ENCODE measurements at places on chromosomes 3 and 15.

GRCh38 chr3:57974796-57975388 lies 33.3 kb upstream of the FLNB start:
- no peak overlapping the region for H3K27ac ChIP-seq
- DNase-seq, result no peak
- H3K4me1 ChIP-seq, result peaks cover 28% of the 10 kb centered on the region
- no peak overlapping the region for H3K4me3 ChIP-seq
- H3K27me3 ChIP-seq, result no peaks in the 10 kb centered on the region

DNA sequence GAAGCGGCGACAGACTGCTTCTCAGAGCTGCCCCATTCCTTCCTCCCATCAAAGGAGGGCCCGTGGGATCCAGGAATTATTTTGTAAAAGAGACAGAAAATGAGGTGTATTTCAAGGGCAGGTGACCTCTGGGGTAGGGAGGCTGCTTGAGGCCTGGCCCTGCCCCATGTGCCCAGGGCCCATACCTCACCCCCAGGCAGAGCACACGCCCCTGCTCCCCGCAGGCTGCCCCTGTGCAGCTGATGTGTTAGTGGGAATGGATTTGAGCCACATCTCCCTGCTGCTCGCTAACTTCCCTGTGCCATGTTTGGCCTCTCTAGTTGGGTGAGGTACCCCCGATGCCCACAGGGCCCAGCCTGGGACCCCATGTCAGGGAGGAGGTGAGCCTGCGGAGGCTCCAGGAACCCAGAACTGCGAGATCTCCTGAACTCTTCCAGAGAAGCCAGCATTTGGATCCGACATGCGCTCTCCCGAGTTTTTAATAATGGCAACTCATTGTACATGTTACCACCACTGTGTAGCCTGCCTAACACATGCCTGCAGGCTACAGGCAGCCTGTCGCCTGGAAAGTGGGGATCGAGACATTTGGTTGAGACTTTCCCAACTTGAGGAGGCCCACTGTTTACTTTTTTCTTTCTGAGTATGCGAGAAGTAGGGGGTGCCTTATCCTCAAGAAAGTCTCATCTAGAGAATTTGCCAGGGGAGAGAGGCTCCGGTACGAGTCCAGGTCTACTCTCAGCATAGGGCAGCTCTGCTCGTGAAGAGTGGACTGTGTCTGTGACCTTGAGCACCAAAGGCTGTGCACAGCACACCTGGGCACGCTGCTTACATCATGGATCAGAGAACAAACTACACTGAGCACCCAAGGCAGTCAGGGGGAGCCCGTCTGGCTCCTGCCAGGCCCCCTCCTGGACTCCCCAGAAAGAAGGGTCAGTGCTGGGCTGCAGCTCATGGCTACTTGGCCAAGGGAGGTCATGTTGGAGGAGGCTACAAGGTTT lies 36.1 kb downstream of the PCSK6 start:
- H3K4me1 ChIP-seq, result peaks cover 19% of the 10 kb centered on the region
- H3K4me3 ChIP-seq, result no peak overlapping the region
- no peak for DNase-seq
- no peak overlapping the region for H3K27ac ChIP-seq

DNA sequence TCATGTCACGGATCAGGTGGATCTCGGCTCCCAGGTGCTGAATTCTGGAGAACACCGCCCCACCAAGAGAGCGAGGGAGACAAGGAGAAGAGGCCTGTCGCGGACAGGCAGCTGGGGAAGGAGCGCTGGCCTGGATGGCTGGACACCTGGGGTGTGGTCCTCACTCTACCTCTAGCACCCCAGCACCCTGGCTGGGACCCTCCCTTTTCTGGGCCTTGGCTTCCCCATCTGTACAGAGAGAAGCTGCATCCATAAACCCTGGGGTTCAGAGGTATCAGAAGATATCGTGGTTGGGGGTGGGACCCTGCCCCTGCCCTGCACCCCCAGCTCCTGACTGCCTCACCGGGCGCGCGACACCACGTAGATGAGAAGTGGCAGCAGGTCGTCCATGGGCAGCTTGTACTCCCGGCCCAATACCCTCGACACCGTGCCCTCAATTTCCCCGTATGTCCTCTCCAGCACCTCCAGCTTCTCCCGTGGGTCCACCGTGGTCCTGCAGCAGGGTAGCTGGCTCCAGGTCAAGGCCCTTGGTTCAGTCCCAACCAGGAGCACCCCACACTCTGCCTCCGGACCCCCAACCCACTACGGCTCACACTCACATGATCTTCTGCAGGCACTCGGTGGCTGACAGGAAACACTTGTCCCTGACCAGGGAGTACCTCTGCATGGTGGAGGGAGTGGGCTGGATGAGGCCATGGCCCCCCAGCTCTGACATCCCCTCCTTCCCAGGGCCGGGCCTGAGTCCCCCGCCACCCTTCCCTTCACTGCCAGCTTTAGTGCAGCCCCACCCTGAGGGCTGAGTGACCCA lies 21.7 kb downstream of the ALS2CL start:
- H3K4me1 ChIP-seq, result peaks cover 6% of the 10 kb centered on the region
- DNase-seq, result no peak
- H3K4me3 ChIP-seq, result no peak overlapping the region
- H3K36me3 ChIP-seq, result peaks cover 64% of the 10 kb centered on the region
- H3K27ac ChIP-seq, result no peak overlapping the region

DNA sequence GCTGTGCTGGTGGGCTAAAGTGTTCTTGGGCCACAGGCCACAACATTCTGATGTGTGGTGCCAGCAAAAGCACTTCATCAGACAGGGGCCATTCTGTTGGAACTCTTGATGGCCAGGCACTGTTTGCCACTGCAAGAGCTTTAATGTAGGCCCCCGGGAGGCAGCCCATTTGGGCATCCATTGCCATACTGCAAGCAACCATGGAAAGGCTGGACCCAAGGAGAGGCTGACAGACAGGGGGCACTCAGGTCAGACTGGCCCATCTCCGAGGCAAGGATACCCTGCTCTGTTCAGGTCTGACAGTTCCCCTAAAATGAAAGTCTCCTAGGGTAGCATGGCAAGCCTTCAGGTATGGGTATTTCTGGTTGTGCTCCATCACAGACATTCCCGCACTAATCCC lies 64.2 kb downstream of the FAM227B start:
- no peak for DNase-seq
- no peak overlapping the region for H3K27ac ChIP-seq
- H3K4me3 ChIP-seq, result no peak overlapping the region
- no peaks in the 10 kb centered on the region for H3K27me3 ChIP-seq
- no peaks in the 10 kb centered on the region for H3K4me1 ChIP-seq

DNA sequence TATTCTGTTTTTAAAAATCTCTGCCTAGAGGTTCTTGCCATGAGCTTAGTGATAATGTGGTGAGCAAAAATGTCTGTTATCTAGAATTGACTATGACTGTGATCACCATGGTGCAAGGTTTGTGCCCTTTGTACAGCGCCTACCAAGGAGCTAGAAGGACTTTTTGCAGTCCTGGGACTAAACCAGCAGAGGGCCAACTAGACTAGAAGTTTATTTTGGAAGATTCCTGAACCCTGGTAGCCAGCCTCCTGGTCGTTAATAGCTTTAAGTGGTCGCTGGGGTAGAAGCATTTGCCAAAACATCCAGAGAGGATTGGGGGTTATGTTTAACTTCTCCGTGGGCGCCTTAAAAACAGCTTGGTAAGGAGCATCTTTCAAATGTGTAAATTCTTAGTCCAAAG lies 7.8 kb downstream of the SCG5 start:
- H3K36me3 ChIP-seq, result no peaks in the 10 kb centered on the region
- H3K27me3 ChIP-seq, result no peaks in the 10 kb centered on the region
- no peak overlapping the region for H3K27ac ChIP-seq
- no peak overlapping the region for H3K4me3 ChIP-seq

DNA sequence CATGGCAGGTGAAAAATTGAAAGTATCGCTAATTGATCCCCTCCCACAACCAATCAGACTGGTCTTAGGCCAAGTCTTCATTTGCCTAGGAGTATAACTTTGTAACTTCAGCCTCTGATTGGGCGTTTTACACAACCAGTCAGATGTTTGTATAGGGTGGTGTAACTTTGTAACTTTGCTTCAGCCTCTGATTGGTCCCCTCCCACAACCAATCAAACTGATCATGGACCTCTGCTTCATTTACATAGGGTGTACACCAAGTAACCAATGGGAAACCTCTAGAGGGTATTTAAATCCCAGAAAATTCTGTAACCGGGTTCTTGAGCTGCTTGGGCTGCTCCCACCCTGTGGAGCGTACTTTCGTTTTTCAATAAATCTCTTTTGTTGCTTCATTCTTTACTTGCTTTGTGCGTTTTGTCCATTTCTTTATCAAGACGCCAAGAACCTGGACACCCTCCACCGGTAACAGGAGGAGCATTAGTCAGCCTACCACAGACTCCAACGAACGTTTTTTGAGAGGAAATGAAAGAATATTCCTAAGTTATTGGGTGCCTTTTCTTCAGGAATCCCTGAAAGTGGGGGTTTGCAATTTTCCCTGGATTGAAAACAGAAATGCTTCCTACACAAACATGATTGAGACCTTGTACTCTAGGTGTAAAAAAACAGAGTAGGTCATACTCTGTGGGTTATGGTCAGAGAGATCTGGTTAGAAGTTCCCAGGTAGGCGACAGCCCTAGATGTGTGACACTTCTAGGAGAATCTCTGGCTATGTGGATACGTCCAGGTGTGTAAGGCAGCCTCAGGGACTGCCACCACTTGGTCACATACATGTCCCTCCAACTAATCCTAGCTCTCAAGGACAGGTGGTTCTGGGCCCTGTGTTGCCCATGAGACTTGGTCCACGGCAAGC lies 5.5 kb upstream of the SACM1L start:
- no peak for DNase-seq
- no peaks in the 10 kb centered on the region for H3K27me3 ChIP-seq
- no peak overlapping the region for H3K4me3 ChIP-seq
- no peak overlapping the region for H3K27ac ChIP-seq

GRCh38 chr15:35547775-35548364 lies 1.9 kb upstream of the DPH6 start:
- no peak for DNase-seq
- no peaks in the 10 kb centered on the region for H3K27me3 ChIP-seq
- H3K4me3 ChIP-seq, result no peak overlapping the region
- H3K4me1 ChIP-seq, result peaks cover 27% of the 10 kb centered on the region

GRCh38 chr3:193357291-193357690 lies 21.3 kb downstream of the ATP13A5 start:
- H3K4me3 ChIP-seq, result no peak overlapping the region
- no peaks in the 10 kb centered on the region for H3K36me3 ChIP-seq
- H3K4me1 ChIP-seq, result no peaks in the 10 kb centered on the region
- H3K27me3 ChIP-seq, result no peaks in the 10 kb centered on the region
- no peak overlapping the region for H3K27ac ChIP-seq

DNA sequence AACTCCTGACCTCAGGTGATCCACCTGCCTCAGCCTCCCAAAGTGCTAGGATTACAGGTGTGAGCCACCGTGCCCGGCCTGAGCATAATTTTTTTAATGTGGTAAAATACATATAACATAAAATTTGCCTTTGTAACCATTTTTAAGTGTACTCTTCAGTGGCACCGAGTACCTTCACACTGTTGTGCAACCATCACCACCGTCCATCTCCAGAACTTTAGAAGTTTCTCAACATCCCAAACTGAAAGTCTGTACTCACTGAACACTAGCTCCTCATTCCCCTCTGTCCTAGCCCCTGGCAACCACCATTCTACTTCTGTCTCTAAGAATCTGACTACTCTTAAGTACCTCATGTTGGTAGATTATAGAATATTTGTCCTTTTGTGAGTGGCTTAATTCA lies 35.2 kb downstream of the LRIG1 start:
- H3K4me3 ChIP-seq, result no peak overlapping the region
- no peak overlapping the region for H3K27ac ChIP-seq
- H3K27me3 ChIP-seq, result no peaks in the 10 kb centered on the region
- H3K36me3 ChIP-seq, result peaks cover 3% of the 10 kb centered on the region

GRCh38 chr3:160454995-160455394 lies 5.4 kb upstream of the TRIM59 start:
- H3K27me3 ChIP-seq, result peaks cover 2% of the 10 kb centered on the region
- peaks cover 6% of the 10 kb centered on the region for H3K4me1 ChIP-seq

DNA sequence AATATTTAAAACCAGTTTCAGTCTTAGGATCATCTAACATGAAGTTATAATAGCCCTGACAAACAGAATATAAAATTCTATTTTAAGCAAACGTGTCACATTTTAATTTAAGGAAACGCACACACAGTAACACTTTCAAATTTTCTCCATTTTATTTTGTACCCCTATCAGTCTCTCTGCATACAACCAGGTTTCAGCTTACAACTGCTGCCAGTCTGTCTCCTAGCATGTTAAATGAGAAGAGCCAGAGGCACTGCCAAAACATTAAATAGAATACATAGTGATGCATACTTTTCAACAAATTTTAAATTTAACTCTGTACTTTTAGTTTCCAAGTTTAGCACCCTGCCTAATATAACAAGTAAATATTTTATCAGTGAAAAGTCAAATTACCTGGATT lies 60.8 kb downstream of the UACA start:
- H3K27me3 ChIP-seq, result no peaks in the 10 kb centered on the region
- no peaks in the 10 kb centered on the region for H3K36me3 ChIP-seq
- H3K4me1 ChIP-seq, result peaks cover 49% of the 10 kb centered on the region
- DNase-seq, result no peak
- peak overlapping the region; percentile 50 for H3K4me3 ChIP-seq

DNA sequence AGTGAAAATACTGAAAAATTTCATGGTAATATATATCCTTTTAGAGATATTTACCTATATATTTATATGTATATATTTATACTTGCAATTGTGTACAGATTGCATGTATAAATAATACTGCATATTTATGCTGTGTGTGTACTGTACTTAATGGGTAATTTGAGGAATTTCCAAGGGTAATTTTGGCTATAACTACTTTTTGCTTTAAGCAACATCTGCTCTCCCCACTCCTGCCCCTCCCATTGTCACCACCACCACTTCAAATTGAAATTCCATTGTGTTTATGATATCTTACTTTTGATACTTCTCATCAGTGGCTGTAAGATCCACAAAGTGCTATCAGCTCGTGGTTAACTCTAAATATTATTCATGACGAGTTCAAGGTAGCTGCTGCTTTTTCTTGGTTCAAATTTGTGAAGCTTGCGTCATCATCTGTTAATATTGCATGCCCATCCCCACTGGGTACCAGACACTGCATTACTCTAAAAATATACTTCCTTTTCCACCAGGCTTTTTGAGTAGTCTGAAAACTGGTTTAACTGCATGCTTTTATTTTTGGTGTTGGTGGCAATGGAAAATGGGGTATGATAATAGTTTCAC lies 91.7 kb upstream of the MITF start:
- no peaks in the 10 kb centered on the region for H3K36me3 ChIP-seq
- no peak overlapping the region for H3K4me3 ChIP-seq
- no peak overlapping the region for H3K27ac ChIP-seq
- no peak for DNase-seq

DNA sequence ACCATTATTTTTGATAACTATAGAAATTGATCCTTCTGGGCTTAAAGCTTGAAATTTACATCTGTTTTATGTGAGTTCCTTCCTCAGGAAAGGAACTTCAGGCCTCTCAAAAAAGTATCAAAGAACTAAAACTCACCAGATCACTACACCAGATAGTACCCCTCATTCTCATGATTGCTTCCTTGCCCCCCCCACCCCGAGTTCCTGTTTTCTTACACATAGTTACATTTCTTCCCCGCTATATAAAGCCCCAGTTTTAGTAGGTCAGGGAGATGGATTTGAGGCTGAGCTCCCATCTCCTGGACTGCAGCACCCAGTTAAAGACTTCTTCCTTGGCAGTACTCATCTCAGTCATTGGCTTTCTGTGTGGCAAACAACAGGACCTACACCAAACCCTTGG lies 80.3 kb upstream of the HRH1 start:
- no peak overlapping the region for H3K27ac ChIP-seq
- no peaks in the 10 kb centered on the region for H3K4me1 ChIP-seq
- H3K27me3 ChIP-seq, result no peaks in the 10 kb centered on the region

GRCh38 chr3:55524565-55525244 lies 37.6 kb upstream of the WNT5A start:
- H3K27ac ChIP-seq, result no peak overlapping the region
- H3K4me1 ChIP-seq, result peaks cover 20% of the 10 kb centered on the region
- H3K27me3 ChIP-seq, result no peaks in the 10 kb centered on the region
- no peak overlapping the region for H3K4me3 ChIP-seq
- DNase-seq, result no peak
- no peaks in the 10 kb centered on the region for H3K36me3 ChIP-seq

Data from esophagus muscularis mucosa (tissue), 4 donors.